ENCODE measurements at places on chromosomes 1 and 21.
A peak's percentile ranks its signal among the peaks of the same experiment; 100 is the strongest.

GRCh38 chr1:181514298-181515290 is 31.3 kb downstream of the CACNA1E start:
- no peak for DNase-seq

DNA sequence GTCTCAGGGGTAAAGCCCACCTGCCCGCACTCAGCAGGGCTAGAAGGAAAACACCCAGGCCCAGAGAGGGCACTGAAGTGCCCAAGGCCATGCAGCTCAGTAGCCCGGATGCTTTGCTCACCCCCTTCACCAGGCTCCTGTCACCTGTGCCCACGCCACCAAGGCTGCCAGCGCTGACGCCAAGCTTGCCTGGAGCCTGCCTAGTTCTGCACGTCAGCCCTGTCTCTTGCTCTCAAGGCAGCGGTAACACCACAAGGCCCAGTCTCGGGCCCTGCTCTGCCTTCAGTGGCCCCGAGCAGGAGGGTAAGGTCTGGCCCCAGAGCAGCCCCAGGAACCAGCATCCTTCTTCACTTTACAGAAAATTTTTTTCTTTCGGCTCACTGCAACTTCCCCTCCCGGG is 7.7 kb downstream of the TMEM63A start:
- no peak for DNase-seq

DNA sequence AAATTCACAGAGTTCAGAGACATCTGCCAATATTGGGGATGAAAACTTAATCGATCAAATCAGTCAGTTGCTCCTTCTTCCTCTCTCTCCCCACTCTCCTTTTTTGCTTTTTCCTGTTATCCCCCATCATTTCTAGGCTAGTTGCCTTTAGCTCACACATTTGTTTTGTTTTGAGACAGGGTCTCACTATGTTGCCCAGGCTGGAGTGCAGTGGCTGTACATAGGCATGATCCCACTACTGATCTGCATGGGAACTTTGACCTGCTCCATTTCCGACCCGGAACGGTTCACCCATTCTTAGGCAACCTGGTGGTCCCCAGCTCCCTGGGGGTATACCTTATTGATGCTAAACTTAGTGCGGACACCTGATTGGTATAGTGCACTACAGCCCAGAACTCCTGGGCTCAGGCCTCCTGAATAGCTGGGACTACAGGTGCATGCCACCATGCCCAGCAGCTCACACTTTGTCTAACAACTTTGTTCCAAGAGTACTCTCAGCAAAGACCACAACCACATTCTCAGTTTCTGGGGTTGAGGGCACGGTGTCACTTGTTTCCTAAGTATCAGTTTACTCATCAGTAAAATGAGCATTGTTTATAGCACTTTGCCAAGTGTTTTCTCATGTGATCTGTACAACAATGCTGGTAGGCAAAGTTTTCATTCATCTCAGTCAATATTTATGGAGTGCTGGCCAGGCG is 6.7 kb upstream of the ELOA start:
- no peak for DNase-seq

DNA sequence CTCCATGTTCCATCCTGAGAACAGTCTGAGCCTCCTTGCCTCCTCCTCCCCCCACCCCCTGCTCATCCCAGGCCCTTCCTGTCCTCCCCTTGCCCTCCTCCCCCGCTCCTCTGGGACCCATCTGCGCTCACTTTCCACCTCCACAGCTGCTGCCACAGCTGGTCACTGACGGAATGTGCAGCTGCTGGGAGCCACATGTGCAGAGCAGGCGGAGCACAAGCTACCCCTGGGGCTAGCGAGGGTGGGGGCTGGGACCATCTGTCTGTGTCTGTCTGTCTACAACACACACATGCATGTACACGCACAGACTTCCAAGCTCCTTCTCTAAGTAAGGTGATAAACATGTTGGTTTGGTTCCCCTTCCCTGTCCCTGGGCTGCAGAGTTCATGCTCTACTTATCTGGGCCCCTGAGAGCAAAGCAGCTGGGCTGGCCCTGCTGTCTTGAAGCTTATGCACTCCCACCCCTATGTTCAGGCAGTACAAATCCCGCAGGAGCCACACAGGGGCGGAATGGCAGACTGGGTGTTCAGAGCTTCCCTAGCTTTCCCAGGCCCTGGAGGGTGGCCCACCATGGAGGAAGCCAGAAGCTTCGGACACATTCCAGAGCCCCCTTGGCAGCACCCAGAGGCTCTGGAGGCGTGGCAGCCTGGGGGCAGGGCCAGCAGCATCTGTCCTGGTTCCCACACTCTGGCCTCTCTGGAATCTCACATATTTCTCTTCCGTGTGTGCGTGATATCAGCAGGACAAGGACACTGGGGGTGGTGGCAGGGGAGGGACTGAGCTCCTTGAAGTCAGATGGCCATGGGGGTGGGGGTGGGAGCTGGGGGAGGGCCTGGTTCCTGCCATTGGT is 7.0 kb upstream of the HEYL start:
- no peak for DNase-seq

DNA sequence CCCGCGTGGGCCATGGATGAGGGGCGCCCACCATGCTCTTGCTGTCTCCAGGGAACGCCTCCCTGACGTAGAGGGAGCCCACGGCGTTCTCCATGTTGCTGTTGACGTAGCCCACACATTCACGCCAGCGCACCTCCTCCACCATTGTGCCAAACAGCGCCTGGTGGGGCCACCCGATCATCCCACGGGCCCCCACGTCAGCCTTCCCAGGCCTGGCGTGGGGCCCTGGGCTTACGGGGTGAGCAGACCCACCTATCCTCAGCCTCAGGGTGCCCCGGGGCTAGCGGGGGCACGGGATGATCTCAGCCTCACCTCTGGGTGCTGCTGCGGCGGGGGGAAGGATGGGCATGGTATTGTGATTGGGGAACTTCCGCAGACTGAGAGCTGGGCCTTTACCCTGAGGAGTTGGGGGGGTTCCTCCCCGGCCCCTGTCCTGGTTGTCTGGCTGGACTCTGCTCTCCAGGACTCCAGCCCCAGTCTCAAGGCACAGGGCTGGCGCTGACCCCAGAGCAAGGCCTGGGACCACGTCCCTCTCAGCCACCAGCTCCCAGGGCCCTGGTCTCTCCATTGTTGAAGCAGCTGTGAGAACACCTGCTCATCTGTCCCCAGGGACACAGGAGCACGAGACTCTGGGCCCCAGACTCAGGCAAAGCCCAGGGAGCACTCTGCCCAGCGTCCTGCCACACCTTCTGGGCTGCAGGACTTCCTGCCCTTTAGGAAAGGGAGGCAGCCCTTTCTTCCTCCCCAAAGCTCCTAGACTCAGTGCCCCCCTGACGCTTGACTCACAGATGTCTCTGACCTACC is 10.2 kb downstream of the PRXL2B start:
- DNase-seq: no peak

GRCh38 chr1:41513383-41513735 is 28.9 kb upstream of the EDN2 start:
- peak; percentile 23 for DNase-seq

- peak; percentile 24 for DNase-seq
Observed at GRCh38 chr1:229514578-229515275, 6.6 kb upstream of the NUP133 start.

DNA sequence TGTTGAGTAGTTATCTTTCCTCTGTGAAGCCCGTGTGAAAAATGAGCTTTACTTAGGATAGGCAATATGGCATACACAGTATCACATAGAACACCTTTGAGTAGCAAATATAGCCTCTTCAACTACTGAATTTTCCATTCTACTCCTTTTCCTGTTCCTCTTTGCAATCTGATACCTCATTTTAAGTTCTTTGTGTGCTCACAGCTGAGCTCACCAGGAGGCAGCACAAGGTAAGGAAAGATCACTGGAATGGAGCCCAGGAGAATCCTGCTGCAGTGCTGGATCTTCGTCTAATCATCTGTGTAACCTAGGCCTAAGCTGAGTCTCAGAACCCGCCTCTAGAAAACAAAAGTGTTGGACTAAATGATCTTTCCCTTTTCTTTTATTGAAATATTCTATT is 171.0 kb downstream of the LRRC40 start:
- DNase-seq: no peak

GRCh38 chr1:214310777-214311690 is 30.1 kb downstream of the SMYD2 start:
- DNase-seq: no peak

GRCh38 chr1:7401814-7402547 is 369.1 kb upstream of the VAMP3 start:
- DNase-seq: no peak

DNA sequence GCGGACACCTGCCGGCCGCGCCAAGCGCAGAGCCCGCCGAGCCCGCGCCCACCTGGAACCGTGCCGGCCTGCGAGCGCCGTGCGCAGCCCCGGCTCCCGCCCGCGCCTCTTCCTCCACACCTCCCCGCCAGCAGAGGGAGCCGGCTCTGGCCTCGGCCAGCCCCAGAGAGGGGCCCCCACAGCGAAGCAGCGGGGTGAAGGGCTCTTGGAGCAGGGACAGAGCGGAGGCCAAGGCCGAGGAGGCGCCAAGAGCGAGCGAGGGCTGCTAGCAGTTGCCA is 50.1 kb upstream of the KRTAP19-8 start:
- DNase-seq: no peak

DNA sequence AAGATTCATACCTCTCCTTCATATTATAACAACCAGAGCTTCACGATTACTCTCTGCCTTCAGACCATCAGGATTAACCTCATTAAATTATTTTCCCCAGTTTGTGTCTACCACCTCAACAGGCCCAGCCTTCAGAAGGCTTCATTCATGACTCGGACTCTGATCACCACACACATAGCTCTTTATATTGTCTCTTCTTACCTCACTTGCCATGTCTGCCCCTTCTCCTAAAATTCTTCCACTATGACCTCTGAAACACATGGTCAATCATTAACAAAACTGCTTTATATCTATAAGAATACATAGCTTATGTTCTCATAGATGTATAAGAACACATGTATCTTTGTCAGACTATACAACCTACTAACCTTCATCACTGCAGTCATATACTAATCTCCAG is 79.8 kb downstream of the USP1 start:
- DNase-seq: no peak

- no peak for DNase-seq
Observed at GRCh38 chr1:208170252-208170651, 73.9 kb downstream of the PLXNA2 start.

- DNase-seq: no peak
Observed at GRCh38 chr1:167544447-167545093, 9.0 kb downstream of the CREG1 start.

- DNase-seq: peak; percentile 35
Observed at GRCh38 chr1:59007820-59008598, 224.2 kb upstream of the JUN start.

DNA sequence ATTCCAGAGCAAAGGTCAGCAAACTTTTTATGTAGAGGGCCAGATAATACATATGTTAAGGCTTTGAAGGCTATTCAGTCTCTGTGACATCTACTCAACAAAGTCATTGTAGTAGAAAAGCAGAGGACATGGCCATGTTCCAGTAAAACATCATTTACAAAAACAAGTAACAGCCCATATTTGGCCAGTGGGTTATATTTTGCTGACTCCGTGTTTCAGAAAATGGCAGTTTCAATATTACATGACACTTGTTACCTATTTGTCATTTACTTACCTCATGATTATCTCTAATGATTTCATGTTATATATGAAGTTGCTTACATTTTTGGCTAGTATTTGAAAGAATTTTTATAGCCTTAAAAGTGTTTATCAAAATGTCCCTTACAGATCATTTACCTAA is 117.4 kb upstream of the B3GALT2 start:
- DNase-seq: no peak

- DNase-seq: no peak
Observed at GRCh38 chr1:156768610-156769295, 1.4 kb downstream of the PRCC start.

GRCh38 chr1:232990176-232991128 is 40.0 kb downstream of the NTPCR start:
- no peak for DNase-seq

DNA sequence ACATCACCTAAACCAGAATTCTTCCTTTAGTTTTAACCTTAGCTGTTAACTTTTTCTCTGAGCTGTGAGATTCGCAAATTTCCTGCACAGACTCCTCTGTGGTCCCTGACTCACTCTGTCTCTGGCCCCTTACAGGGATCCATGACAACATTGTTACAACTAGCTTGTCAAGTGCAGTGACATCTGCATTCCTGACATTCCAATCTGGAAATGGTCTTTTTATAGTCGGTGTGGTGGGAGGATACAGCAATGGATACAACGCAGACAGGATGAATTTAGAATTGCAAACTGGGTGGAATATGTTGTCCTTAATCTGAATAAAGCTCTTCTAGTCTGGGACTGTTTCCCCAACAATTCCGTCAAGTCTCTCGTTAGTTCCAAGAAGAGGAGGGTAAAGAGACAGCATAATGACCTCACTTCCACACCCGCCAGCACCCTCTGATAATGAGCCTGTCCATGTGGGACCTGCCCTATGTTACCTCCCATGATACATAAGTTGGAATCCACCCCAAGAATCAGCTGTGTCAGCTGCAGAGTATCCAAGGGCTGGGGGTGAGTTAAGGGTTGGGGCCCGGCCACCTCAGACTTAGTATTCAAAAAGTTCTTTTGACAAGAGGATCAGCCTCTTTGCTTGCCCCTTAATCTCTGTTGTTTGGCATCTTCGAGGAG is 49.4 kb downstream of the ILDR2 start:
- no peak for DNase-seq

DNA sequence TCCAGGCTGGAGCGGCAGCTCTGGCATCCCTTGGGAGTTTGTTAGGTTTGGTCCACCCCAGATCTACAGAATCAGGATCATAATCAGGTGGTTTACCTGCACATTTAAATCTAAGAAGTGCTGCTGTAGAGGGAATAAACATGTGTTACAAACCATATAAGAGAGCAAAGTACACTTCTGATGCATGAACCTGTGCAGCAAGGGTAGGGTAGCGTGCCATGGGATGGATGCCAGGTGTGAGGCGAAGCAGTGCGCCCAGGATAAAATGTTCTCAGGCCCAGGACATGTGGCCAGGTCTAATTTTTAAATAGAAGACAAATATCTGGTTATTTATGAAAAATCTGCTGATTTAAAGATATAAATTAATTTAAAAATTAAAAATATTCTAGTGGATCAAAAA is 308.8 kb upstream of the USP24 start:
- no peak for DNase-seq

DNA sequence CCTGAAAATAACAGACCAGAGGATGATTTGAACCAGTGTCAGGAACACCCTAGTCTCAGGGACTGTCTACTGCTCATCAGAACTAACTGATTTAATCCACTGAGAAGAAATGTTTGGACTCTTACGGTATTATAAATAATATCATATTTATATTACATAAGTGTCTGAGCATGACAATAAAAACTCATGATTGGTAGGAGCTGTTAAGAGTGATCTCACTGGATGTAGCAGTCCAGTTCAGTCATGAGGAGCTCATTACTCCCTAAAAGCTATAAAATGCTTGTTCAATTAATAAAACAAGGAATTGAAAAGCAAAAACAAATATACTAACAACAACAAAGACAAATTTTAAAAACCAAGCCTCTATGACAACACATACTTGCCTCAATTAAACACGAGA is 68.8 kb upstream of the BCL9 start:
- no peak for DNase-seq

DNA sequence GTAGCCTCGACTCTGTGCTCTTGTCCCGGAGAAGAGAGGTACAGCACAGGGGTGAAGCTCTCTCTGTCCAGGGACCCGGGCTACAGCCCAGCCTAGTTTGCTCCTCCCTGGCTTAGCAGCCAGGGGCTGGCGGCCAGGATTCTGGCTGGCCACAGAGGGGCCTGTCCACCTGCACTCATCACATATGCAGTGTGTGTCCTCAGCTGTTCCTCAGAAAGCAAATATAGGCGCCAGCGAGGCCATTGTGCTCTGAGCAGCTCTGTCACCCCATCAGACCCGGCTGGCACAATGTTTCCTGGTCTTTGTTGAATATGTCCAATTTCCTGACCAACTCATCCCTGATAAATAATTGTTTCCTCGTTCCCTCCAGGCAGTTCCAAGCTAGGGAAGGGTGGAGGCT is 28.5 kb downstream of the KCND3 start:
- no peak for DNase-seq

Measured in stimulated activated CD8-positive, alpha-beta memory T cell treated with anti-CD3 and anti-CD28 coated beads, Interleukin-2, amount 100 ng/mL, for 48 hours (primary cell).